CD4-positive, alpha-beta T cell treated with Interleukin-6 for 4 hours (primary cell): ENCODE measurements at places on chromosomes 4 and X.
A peak's percentile ranks its signal among the peaks of the same experiment; 100 is the strongest.

DNA sequence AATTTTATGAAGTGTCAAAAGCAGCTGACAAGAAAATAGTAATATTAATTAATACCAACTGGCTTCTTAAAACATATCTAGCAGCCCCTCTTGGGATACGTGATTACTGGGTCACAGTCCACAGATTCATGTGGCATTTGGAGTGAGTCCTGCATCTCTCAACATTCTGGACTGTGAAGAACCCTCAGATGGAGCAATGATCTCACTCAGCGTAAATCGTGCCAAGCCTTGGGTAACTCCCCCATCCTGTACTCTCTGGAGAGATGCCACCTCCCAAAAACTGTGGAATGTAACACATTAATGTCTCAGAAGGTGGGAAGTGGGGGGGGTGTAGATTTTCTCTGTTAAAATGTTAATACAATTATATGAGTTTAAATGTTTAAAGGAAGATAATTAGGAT, 118.2 kb upstream of the IQCM start:
- no peak for DNase-seq

DNA sequence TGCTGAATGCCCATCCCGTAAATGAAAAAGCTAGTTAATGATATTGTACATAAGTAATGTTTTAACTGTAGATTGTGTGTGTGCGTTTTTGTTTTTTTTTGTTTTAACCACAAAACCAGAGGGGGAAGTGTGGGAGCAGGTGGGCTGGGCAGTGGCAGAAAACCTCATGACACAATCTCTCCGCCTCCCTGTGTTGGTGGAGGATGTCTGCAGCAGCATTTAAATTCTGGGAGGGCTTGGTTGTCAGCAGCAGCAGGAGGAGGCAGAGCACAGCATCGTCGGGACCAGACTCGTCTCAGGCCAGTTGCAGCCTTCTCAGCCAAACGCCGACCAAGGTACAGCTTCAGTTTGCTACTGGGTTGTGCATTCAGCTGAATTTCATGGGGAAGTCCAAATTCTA, at the start of gene SPP1:
TSS of gene SPP1 (plus strand) at position 249 of the 400 bp plus-strand sequence. CDS start 1,182 bp downstream, outside the sequence.
- peak; percentile 3 for DNase-seq

DNA sequence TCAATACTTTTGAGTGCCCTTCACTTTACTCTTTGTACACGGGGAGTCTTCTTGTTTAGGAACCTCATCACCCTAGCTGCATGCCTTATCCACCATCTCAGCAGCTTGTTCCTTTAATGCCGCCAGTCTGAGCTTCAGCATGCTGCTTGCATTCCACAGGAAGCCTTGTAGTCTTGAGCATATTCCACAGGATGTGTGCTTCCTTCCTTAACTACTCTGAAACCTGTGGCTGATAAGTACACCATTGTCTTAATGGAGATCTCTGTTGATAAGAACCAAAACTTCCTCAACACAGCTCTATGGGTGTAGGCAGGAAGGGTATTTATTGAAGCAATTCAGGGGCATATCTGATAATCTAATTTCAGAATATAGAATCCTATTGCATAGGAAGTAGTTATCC, 24.4 kb upstream of the CCNI start:
- no peak for DNase-seq

- DNase-seq = peak; percentile 13
Observed at GRCh38 chrX:85851418-85851817, 195.9 kb downstream of the CHM start.

- DNase-seq = no peak
Observed at GRCh38 chr4:143251348-143251747, 66.6 kb downstream of the USP38 start.

DNA sequence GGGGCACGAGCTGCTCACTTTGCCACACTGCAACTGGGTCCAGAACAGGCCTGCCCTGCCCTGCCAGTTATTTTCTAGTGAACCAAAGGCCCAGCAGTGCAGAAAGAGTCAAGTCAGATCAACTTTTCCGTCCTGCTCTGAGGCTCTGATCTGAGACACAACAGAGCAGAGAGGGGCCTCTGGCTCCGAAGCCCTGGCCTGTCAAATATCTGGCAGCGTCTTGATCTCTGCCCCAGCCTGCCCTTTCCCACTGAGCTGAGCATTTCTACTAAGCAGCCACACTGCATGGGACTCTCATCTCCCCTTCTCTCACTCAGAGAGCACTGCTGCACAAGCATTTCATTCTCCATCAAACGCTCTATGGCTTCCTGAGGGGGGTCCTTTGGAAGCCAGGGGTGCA, 11.8 kb downstream of the IGFBP7 start:
- DNase-seq = no peak
